ENCODE measurements at places on chromosomes 11 and 22.

- no peak for DNase-seq
Observed at GRCh38 chr11:76379807-76380158, 1.1 kb downstream of the THAP12 start.

DNA sequence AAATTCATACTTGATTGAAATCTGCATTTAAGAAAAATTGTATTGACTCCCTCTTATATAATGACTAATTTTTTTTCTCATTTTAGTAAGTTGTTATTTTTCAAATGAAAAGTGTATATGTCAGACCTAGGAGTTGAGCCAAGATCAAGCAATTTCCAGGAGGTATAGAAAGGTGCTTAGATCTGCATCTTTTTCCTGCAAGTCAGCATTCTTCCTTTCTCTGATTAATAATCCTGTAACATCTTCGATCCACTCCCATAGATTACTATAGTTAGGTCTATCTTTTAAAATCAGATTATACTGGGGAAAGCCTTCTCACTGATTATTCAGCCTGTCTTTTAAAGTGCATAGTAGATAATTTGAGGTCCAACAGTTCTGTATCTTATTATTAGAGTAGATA is 12.7 kb downstream of the HOATZ start:
- DNase-seq = no peak

GRCh38 chr11:117424781-117425180 is 97.1 kb downstream of the CEP164 start:
- no peak for DNase-seq

- DNase-seq = no peak
Observed at GRCh38 chr22:49370627-49371301, 456.9 kb downstream of the BRD1 start.

GRCh38 chr11:126307706-126308105 is 3.8 kb downstream of the DCPS start:
- DNase-seq = peak; percentile 36

DNA sequence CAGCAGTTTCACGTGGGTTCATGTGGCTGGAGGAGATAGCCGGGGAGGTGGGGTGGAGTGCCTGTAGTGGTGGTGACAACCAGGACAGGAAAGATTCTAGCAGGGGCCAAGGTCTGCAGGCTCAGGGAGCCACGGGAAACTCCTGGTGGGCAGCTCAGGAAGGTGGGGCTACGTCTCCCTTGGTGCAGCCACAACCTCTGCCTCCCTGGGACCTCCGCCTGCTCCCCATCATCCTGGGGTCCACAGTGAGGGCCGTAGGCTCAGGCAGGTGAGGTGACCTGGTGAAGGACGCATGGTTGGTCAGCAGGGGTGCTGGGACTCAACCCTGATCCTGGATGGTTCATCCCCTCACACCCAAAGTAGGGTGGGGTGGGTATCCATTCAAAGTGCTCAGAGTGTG is 524.1 kb downstream of the TBC1D22A start:
- DNase-seq = no peak

DNA sequence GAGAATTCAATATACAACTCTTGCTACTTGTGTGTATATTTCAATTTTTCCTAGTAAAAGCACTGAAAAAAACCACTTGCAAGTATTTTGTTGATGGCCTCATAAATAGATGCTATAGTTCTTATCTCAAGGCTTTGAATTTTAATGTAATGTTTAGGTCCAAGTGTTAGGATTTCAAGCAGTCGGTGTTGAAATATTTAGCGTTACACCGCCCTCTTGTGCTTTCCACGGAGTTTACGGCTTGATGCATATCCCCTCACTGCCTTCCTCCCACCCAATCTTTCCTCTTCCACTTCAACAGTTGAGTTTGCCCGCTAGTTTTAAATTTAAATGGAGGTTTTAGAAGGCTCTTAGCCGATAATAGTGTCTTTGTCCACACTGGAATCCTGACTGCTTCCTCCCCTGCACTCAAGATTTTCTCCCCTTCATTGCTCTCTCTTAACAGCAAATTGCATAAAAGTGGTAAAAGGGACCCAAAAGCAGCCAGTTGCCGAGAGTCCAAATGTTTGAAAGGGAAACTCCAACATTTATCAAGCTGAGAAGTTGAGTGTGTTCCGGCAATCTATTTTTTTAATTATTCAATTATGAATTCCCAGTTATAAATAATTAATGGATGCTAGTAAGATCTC is 25.9 kb upstream of the HTATIP2 start:
- peak; percentile 2 for DNase-seq

DNA sequence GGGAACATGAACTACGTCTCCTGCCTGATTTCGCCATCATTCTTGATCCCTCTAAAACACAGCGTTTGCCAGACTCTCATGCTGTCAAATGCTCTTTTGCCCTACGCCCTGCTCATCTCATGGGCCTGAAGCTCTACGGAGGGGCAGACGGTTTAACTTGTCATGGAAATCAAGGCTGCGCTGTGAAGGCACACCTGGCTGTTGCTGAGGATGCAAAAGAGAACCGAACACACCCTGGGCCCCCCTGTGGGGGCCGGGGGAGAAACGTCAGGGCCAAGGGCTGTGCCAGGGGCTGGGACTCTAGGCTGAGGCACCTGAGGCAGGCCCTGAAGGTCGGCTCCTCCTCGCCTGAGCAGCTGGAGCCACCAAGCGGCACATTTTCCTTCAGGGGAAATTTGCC is 957.2 kb downstream of the BRD1 start:
- DNase-seq = no peak

DNA sequence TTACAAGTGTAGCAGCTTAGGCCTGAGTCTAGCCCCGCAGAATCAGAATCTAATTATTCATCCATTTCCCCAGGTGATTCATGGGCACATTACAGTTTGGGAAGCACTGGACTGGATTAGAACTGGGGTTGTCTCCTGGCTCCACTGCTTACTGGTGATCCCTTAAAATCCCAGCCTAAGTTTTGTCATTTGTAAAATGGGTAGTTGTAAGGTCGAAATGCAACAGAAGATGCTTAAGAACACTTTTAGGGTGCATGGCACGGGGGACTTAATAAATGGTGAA is 1.3 kb downstream of the STX3 start:
- DNase-seq = no peak

DNA sequence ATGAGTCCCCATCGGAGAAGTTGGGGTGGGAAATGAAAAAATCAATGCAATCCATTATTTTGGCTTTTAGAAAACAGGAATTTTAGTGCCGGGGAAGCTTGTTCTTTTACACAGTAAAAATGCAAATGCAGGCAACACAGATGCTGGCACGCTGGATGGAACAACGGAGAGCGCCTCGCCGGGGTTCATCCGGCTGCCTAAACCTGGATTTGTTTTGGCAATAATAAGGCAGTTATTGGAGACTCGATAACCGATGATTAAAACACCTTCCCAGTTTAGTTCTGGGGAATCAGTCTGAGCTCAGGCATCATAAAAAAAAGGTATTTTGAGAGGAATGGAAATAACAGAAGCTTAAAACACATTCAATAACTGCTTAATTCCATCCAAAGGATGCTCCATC is 2.9 kb downstream of the DSCAML1 start:
- no peak for DNase-seq

- DNase-seq = no peak
Observed at GRCh38 chr11:111575740-111576139, 26.5 kb upstream of the SIK2 start.

DNA sequence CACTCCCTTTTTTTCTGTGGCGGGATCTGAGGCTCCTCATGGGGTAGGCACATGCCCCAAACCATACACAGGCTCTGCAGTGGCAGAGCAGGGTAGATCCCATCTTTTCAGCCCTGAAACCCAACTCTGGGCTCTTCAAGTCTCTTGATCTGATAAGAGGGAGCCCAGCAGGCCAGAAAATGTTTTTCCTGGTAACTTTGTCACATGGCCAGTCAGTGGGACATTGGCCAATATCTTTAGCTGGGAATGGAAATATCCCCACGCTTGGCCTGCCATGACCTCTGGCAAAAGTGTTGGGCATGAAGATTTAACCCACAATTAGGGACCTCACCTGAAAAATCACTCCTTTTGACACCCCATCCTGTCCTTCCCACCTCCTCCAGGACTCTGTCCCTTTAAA is 8.1 kb downstream of the INPP5J start:
- no peak for DNase-seq

DNA sequence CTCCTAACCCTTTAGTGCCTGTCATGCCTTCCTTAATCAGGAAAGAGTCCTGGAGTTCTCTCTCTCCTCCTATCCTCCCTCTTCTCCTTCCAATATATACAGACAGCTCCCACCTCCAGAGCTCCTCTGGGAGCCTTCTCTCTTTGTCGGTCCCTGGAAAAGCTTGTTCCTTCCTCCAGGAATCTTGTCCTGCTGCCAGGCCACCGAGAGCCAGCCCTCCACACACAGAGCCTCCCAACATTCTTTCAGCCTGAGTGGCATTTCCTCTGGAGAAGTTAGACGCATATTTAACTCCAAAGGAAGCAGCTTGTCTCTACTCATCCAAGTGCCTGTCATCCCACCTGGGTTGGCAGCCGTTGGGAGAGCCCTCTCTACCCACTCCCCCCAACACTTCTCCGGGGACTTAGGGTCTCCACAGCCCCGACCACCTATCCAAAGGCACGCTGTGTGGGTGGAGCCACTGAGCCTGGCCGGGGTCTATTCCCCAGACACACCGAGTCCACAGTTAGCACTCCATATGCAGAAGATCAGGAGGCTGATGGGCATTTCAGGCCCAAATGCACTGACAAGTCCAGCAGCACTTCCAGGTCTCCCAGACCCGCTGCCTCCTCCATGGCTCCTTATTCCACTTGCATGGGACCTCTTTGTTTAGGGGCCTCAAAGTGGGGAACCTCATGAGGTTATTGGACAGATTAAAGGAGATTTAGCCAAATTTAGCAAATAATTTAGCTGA is 31.1 kb downstream of the DKK3 start:
- no peak for DNase-seq

DNA sequence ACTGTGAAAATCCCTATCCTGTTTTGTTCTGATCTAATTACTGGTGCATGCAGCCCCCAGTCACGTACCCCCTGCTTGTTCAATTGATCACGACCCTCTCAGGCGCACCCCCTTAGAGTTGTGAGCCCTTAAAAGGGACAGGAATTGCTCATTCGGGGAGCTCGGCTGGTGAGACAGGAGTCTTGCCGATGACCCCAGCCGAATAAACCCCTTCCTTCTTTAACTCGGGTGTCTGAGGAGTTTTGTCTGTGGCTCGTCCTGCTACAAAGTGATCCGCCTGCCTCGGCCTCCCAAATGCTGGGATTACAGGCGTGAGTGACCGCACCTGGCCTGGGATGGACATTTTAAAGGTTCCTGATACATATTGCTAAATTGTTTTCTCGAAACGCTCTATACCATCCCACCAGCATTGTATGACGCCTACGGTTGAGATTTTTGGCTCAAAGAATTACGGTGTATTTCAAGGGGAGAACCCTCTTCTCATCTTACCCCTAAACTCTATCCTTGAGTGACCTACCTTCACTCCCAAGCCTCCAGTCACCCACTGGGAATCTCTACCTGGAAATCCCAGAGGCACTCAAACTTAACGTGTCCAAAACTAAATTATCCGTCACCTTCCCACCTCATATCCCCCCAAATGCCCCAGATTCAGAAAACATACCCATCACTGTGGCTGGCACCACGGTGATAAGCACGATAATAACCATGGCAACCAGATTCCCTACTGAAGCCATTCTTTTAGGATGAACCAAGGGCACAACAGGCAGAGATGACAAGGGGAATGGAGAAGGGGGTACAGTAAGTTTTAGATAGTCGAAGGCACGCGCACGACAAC is 789 bp upstream of the POLA2 start:
- DNase-seq = peak; percentile 10

GRCh38 chr11:14347494-14347893 is 11.5 kb downstream of the RRAS2 start:
- DNase-seq = no peak

GRCh38 chr11:115473167-115473566 is 31.0 kb downstream of the CADM1 start:
- no peak for DNase-seq

- DNase-seq = peak; percentile 94
Observed at GRCh38 chr11:575996-576768, at the start of gene PHRF1. Gene PHRF1 (plus strand): TSS chr11:576470. CDS start chr11:581513, 5,043 bp downstream.

DNA sequence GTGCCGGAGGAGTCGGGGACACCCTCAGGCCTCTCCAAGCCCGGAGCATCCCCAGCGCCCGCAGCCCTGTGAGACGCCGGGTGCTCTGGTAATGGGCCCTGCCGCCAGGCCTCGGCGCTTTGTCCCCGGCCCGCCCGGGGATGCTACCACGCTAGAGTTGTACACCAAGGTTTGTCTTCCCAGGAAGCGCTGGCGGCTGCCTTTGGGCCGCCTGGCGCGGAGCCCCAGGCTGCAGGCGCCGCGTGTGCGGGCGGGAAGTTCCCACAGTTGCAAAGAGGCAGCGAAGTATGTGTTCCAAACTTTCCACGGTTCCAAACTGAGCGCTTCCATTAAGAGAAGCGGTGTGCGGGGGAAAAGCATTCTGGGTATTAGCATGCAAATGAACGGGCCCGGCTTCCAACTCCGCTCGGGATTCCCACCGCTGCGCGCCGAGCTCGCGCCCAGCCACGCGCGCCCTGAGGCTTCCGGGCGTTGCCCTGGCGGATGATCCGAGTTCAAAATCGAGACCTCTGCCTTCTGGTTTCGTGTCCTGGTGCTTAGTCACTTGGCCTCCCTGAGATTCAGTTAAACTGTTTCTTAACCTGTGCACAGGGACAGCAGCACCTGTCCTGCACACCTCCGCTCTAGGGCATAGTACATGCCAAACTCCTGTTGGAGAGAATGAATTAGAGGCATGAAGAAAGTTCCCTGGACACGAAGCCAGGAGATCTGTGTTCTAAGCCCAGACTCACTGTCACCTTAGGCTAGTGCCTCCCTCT is 1.3 kb upstream of the PATZ1 start:
- peak; percentile 73 for DNase-seq

- peak; percentile 73 for DNase-seq
Observed at GRCh38 chr11:85810871-85811611, at the start of gene SYTL2. Gene SYTL2 (minus strand): TSS chr11:85811141. CDS start chr11:85757725, 53,416 bp downstream.

DNA sequence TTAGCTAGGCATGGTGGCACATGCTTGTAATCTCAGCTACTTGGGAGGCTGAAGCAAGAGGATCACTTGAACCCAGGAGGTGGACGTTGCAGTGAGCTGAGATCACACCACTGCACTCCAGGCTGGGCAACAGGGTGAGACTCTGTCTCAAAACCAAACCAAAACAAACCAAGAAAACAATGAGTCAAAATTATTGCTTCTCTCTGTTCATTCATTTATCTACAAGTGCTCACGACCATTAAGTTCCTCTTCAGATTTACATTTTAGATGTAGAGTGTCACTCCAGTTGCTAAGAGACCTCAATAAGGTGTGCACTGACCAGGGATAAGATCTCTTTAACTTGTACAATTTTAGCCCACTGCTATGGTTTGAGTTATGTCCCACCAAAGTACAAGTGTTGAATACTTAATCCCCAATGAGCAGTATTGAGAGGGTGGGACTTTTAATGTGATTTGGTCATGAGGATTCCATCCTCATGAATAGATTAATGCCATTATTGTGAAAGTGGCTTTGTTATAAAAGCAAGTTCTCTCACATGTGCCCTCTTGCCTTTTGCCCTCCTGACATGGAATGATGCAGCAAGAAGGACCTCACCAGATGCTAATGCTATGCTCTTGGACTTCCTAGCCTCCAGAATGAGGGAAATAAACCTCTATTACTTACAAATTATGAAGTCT is 7.8 kb downstream of the HNRNPUL2 start:
- DNase-seq = peak; percentile 25

DNA sequence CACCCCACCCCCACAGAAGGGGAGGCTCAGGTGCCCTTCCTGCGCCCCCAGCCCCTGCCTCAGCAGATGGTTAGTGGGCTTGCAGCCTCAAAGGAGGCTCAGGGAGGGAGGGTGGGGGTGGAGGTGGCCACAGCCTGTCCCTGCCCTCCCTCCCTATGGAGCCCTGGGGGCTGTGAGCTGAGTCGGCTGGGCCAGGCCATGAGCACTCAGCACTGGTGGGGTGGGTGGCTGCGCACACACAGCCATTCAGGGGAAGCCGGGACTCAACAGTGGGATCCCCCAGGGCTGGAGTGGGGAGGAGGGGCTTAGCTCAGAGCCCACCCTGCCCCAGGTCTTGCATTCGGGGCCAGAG is 50.2 kb downstream of the FLRT1 start:
- no peak for DNase-seq
